NCI-H1436 (cell line): ENCODE measurements at places on chromosomes 6 and 20.

GRCh38 chr6:103027271-103027931 is 1633.9 kb downstream of the GRIK2 start:
- DNase-seq, result no peak

DNA sequence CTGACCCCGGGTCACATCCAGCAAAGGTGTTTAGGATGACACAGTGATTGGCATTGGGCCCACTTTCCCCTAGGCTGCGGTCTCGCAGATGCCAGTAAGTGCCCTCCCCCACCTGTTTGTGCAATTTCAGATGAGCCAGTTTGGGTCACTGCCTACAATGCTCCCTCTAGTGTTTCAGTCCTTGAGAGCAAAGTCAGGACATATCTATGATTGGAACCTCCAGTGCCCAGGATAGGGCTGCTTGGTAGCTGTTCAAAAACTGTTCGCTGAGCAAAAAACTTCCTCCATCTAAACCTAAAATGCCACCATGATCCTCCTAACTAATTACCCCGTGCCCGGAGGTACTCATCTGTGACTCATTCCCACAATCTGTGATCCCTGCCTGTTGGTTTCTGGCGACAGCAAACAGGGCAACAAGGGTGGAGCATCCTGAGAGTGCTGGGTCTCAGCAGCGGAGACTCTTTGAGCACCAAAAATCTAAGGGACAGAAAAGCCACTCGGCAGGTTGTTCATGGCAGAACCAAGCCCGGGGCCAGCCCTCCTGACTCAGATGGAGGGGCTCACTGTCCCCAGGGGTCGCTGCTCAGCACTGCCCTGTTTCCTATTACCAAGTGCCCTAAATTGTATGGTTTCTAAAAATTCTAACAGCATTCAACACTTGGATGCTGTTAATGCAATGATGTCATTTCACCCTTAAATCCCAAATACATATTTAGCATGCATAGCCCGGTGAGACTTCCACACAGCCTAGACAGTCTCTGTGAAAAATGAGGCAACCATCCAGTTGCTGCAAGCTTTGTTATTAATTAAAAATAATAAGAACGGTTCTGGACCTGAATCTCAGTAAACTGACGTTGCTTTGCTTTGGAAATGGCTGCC is 5.0 kb downstream of the VSX1 start:
- no peak for DNase-seq

- DNase-seq, result no peak
Observed at GRCh38 chr6:39075010-39075686, 26.6 kb downstream of the GLP1R start.

GRCh38 chr6:164845773-164846172 is 463.6 kb downstream of the C6orf118 start:
- DNase-seq, result no peak

DNA sequence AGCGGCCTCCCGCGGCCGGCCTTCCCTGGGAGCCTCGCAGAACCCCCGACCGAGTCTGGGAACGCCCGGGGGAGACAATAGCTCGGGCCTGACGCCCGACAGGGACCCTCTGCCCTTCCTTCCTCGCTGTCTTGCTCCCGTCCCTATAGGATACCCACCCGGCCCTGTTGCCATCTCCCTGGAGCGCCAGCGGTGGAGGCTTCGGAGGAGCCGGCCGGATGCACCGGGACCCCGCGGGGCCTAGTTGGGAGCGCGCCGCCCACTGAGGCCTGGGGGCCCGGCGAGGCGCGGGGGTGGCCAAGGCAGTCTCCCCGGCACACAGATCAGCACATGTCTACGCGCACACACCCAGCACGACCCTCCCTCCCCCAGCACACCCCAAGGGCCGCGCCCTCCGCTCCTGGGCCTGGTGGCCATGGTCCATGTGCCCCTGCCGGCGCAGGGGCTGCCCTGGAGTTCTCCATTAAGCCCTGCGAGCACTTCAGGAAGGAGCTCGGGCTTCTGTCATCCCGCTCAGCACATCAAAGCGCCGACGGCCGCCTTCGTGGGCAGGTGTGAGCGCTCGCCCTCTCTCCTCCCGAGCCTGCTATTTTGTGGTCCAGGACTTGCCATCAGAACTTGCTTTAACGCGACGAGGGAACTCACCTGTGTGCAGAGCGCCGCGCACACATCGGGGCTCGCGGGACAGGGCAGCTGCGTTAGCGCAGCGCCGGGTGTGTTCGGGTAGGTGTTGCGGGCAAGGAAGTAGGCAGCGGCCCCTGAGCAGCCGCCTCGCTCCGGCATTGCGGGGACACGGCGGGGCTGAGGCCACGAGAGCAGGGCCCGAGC is 3.7 kb downstream of the FOXF2 start:
- DNase-seq, result no peak

DNA sequence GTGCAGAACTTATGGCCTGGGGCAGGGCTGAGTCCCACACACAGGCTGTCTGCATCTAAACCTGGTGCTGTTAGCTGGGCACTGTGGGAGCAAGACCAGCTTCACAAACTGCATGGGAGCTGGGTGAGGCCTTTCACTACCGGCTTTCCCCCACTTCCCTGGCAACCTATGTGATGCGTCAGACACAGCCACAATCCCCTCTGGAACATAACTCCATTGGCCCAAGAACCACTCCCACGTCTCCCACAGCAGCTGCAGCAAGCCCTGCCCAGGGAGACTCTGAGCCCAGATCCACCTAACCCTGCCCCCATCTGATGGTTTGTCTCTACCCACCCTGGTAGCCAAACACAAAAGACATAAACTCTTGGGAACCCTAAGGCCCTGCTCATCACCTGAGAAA is 9.3 kb downstream of the WDR27 start:
- DNase-seq, result no peak

- DNase-seq, result no peak
Observed at GRCh38 chr6:86016567-86016966, 373.9 kb upstream of the SYNCRIP start.

DNA sequence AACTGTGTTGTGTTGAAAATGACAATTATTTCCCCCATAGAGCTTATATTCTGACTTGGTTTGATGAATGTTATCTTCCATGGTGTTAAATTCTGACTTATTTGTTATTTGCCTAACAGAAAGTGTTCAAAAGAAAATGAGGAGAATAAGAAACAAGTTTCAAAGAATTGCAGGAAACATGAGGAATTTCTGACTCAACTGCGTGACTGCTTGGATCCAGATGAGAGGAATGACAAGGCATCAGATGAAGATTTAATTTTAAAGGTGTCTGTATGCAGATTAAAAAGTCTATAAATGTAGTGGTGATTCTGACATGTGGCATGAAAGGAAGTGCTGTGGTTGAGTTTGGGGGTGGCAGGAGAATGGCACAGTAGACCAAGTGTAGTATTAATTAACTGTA is 50.6 kb downstream of the CCDC170 start:
- DNase-seq, result no peak

- DNase-seq, result no peak
Observed at GRCh38 chr6:23302514-23302913, 733.1 kb downstream of the HDGFL1 start.

DNA sequence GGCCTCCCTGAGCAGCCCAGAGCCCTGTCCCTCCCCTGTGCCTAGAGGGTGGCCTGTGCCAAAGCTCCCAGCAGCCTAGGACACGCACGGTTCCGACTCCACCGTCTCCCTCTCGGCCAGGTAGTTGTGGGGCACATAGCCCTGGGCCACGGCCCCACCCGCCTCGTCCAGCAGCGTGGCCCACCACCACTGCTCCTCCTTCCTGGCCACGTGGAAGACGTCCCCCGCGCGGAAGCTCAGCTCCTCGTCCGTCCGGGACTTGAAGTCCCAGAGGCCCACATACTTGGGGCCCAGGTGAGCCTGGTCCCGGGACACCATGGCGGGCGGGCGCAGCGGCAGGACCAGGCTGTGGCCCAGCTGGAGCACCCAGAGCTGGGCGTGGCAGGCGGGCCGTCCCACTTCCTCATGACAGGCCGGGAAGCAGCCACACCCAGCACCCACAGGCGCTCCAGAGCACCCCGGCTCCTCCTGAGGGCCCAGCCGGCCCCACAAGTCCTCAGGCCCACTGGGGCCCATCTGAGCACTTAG is at the start of gene PTK6:
Gene PTK6 (minus strand): TSS at position 380 of the 528 bp plus-strand sequence. CDS start 62 bp downstream, at position 318.
- DNase-seq, result no peak

DNA sequence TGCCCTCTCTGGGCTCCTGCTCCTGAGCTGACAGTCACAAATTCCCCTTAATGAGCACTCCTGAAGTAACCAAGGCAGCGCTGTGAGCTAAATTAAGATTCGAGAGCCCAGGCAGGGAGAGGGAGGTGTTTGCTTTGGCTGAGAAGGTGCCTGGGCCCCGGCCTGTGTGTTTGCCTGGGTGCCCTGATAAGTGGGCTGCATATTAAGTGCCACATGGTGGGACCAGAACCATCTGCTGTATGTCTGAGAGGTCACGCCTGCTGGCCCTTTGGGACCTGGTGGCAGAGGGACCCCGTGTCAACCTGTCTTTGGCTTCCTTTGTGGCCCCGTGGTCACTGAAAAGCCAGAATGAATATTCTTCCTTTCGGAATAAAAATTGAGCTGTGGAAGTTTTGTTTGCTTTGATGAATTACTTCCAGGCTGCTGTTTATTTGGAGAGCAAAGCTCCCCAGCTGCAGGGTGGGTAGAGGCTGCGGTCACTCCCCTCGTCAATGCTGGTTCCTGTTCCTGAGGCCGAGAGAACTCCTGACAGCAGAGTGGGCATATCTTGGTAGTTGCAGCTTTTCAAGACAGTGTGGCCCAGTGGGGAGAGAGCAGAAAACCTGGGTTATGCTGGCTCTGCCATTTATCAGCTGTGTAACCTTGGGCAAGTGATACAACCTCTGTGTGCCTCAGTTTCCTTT is 17.5 kb upstream of the KCNK16 start:
- DNase-seq, result peak; percentile 83

GRCh38 chr6:25576919-25577318 is 75.1 kb upstream of the SCGN start:
- no peak for DNase-seq

DNA sequence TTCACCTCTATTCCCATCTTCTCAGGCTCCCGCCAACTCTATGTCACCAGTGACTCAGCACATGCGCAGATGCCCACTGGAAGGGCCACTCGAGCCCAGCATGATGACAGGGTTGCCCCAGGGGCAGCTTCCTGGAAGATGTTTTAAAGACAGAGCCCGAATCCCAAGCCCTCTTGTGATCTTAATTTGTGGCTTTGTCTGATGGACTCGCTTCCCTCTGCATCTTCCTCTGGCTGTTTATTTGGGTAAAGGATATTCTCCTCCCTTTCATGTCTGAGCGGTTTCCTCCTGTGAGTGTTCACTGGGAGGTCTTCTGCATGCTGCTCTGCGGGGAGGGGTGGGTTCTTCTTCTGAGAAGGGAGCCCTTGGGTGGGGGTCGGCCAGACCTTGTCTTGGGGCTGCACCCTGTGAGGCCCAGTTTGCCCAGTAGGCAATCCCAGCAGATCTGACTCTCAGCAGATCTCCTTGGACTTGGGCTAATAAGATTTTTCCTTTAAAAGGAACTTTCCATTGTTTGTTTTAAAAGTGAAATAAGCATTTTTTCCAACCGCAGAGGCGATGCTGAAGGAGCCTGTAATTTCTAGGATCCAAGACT is 401.0 kb downstream of the CDC5L start:
- no peak for DNase-seq

- no peak for DNase-seq
Observed at GRCh38 chr6:12923644-12924235, 207.2 kb downstream of the PHACTR1 start.

DNA sequence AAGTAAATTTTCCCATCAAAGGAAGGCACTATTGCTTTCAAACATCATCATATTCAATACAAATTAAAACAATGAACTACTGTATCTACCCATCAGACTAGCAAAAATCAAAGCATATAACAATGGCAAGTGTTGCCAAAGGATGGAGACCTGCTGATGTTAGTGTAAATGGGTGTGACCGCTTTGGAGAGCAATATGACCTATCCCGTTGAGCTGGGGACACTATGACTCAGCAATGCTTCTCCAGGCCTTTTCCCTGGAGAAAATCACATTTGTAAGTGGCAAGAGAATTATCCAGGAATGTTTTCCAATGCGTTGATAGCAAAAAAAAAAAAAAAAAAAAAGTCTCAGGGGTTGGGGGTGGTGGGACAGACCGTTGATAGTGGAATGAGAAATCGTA is 46.1 kb downstream of the PHACTR3 start:
- no peak for DNase-seq

- DNase-seq, result no peak
Observed at GRCh38 chr20:23643659-23644058, 5.9 kb upstream of the CST3 start.

GRCh38 chr6:118617417-118617816 is 34.0 kb downstream of the CEP85L start:
- no peak for DNase-seq

DNA sequence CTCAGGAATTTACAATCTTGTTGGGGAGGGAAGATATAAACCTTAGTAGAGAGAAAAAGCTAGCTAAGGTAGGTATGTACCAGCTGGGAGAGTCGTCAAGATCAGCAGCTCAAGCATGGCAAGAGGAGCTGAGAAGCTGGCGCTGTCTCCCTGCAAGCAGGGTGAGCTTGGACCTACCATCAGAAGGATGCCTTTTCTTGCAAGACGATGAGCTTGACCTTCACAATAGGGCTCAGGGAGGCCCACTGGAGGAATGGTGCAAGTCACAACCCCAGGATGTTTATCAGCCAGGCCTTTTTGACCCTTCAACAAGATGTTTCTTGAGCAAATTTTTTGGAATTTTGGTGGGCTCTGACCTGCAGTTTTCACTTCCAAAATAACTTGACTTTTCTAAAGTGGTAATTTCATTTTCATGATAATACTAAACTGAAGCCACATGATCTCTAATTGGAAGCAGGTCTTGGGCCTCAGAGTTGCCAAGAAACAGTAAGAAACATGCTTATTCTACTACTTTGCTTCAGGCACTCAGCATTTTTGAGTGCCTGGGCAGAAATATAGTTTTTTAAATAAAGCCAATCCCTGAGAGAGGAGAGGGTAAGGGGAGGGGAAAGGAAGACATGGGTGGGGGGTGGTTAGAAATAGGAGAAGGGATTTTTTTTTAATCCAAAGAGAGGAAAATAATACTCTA is 258.1 kb downstream of the CLIC5 start:
- DNase-seq, result no peak

DNA sequence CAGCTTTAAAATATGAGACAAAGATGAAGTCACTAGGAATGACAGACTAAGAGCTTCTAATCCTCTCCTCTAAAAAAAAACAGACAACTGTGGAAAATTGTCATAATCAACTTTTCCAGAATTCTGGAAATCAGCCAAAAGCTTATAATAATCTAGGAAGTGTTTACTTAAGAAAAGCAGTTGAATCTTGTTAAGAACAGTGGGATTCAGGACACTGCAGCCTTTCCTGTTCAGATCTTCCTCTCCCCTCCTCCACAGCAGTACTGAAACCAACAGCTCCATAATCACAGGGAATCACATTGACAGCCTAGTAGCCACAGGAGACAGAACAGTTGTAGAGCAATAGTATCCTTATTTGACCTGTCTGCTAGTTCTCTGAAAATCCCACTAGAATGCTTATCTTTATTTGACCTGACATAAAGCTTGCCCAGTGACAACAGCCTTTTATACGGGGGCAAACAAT is 41.6 kb downstream of the IBTK start:
- DNase-seq, result no peak
